ENCODE measurements at places on chromosomes 1 and 21.

- DNase-seq = no peak
Measured at GRCh38 chr1:160883581-160884513, 1.1 kb downstream of the ITLN1 start.

DNA sequence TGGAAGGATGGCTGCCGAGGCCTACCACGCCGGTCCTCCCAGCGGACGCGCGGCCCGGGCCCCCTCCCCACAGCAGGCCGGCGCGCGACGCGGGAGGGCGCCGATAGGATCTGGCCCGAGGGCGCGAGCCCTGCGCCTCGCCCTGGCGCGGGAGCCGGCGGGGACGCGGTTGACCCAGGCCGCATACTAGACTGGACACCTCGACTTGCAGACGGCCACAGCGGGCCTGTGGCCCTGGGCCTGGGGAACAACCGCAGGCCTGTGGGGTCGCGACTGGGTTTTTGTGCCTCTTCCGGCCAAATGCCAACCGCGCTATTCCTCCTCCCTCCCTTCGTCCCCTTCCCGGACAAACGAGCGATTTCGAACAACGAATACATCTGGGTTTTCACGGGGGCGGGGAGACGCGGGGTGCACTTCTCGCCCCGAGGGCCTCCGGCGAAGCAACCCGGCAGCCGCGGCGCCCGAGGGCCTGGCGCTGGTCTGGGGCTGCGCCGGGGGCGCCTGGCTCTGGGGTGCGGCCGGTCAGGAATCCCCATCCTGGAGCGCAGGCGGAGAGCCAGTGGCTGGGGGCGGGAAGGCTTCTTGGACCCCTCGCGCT, 2.4 kb downstream of the NHLH2 start:
- no peak for DNase-seq

DNA sequence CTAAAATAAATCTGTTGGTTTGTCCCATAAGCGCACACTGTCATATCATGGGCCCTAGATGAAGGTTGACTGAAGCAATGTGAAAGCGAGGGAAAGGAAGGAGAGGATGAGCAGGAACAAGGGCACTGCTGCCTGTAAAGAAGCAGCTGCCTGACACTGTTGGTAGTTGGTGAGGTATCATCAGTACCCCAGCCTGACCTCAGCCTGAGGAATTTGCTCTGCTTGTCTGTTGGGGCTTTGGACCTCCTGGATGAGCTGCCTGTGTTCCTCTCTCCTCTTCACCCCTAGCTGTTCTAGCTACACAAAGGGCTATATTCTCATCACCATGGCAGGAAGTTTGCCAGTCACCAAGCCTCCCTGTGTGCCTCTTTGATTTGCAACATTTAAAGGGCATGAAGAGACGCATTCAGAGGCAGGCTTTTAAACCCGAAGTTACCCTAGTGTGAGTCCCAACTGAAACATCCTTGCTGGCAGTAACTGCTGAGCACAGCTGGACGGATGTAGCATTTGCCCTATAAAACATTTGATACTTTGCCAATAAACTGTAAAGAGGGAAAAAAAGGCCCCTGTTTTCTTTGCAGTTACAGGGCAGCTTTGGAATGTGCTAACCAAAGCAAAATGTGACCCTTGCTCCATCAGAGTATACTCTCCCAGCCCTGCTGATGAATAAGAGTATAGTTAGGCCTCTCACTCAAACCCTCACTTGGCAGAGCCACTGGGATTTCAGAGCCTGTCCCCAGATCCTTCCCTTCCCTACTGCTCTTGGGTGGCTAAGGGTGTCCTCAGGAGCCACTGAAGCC, 22.2 kb upstream of the SPATA6 start:
- no peak for DNase-seq

GRCh38 chr1:54663725-54664124, 22.1 kb downstream of the MROH7 start:
- no peak for DNase-seq

DNA sequence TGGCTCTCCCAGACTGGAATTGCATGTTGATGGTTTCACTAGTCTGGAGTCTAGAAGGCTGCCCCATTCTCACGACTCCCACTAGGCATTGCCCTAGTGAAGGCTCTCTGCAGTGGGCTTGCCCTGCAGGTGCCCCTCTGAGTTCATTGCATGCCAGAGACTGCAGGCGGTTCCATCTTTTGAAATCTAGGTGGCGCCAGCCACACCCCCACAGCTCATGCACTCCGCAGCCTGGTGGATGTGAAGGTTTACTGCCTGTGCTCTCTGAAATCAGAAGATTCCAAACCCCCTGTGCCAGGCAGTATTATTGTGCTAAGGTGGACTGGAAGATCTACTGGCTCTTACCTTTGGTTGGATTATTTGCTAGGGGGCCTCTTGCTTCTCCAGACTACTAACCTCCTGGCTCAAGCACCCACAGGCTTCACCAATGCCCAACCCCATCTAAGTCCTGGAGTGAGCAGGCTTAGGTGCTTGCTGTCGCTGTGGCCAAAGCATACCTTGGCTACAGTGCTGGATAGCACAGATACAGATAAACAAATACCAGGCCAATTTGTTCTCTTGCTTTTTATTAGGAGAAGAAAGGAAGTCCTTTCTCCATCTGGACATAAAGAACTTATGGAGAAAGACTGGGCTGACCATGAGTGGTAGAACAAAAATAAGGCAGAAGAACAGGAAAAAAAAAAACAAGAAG, 83.5 kb upstream of the SIM2 start:
- DNase-seq = no peak

DNA sequence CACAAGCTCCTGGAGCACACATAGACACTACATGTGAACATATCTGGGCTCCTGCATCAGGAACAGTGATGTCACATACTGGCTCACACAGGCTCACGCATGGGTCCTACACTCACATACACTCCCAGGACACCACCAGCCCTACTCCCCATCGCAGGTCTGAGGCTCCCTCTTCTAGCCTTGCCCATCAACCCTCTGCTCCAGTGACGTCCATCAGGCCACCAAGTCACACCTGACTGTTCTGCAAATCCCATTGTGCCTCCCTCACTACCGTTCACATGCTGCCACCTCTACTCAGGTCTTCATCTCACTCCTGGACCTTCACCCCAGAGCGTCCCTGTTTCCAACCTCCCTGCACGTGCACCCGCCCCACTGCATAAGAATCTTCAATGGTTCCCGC, 18.1 kb downstream of the TFAP2E start:
- no peak for DNase-seq
